ENCODE measurements at places on chromosomes 7 and 10. TPM values are rescaled to one million over a fixed set of nuclear protein-coding genes. Genes with fewer than 3 reads are reported as not detected.

DNA sequence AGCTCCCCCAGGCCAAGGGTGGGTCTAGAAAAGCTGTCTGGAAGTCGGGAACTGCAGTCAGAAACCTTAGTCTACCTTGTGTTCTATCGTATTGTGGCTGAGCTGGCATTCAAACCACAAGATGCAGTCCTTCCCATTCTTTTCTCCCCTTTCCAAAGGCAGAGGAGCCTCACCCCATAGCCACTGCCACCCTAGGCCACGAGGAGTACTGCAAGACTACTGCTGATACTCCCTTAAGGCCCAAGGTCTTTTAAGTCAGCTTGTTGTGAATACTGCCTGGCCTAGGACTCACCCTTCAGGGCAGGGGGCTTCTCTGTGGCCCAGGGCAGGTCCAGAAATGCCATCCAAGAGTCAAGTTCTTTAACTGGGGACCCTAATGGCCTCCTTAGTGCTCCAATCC lies 214.5 kb upstream of the CNTNAP2 start:
- DNase-seq, result no peak

DNA sequence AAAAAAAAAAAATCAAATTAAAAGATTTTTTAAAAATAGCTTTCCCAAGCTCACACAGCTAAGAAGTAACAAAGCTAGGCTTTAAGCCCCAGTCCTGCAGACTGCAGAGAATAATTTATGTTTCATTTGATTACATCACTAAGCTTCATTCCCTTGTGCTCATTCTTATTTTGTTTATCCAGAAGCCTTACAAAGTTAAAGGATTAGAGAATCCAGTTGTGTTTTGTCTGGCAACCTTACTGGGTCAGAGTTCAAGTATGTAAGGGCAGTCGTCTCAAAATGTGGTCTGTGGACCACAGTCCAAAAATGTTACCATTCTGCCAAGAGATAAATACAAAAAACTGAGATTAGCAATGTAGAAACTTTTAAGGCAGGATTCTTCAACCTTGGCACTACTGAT lies 32.1 kb upstream of the EZH2 start:
- DNase-seq, result no peak

DNA sequence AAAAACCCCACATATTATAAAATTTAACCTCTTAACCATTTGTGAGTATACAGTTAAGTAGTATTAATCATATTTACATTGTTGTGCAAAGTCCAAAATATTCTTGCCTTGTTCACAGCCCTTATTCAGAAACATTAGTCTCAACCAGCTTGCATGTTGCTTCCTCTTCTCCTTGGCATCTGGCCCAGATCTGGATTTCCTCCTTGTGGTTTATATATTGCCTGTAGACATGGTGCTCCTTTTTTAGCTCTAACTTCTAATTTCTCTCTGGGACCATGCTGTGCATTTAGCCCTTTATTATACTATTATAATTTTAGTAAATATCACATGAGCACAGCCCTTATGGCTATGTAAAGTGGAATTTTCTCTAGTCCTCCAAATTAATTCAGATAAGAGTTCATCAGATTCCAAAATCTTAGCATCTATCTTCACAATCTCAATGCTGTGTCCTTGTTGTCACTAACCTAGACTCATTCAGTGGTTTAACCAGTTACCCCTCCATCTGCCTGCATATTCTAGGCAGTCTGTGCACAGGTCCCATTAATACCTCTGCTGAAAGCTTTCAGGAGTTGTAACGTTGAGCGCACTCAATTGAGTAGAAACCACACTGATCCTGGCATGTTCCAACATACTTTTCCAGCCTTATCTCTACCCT lies 7.9 kb downstream of the CPED1 start:
- no peak for DNase-seq

Gene GARIN1A
- 6.1 TPM for total RNA-seq

DNA sequence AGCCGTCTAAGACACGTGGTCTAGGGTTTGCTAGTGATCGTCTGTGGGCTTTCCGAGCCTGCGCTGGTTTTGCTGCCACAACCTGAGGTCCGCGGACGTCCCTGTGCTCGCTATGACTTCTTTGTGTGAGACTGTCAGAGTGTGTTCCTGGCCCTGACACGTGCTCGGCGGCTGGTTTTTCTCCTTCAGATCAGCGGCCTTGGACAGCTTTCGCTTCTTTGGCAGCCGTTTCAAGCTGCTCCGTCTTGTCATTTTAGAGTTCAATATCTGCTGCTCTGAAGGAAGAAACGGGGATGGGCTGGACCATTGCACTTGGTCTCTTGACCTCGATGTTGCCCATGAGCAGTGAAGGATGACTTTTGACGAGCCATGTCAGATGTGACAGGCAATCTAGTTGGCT lies 147.3 kb downstream of the MGMT start:
- no peak for DNase-seq

GRCh38 chr10:92848037-92848440 lies 281 bp upstream of the EXOC6 start:
- DNase-seq, result no peak

DNA sequence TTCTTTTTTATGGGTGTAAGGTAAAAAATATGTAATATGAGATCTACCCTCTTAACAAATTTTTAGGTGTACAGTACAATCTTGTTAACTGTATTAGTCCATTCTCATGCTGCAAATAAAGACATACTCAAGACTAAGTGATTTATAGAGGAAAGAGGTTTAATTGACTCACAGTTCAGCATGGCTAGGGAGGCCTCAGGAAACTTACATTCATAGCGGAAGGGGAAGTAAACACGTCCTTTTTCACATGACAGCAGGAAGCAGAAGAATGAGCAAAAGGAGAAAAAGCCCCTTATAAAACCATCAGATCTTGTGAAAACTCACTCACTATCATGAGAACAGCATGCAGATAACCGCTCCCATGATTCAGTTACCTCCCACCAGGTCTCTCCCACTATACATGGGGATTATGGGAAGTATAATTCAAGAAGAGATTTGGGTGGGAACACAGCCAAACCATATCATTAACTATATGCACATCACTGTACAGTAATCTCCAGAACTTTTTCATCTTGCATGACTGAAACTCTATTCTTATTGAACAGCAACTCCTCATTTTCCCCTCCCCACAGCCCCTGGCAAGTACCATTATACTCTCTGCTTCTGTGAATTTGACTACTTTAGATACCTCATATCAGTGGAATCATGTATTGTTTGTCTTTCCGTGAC lies 127.4 kb downstream of the WNT2 start:
- DNase-seq, result no peak

DNA sequence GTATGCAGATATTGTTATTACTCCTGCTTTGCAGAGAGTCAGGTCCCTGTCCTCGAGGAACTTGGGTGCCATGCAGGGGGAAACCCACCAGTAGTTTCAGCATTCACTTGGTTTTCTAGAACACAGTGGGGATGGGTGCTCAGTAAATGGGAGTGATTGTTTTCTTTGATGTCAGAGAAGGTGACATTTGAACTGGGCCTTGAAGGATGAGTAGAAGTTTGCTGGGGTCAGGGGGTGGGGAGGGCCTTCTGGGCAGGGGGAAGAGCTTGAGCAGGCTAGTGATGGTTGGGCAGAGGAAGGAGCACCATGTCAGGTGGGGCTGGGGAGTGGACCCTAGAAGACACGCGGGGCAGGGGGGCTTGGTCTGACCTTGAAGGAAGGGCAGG lies 5.9 kb downstream of the ADAMTS14 start:
- no peak for DNase-seq

Gene MGAM2
- 0.12 TPM for total RNA-seq

Gene VIPR2
- total RNA-seq, result 10.4 TPM

DNA sequence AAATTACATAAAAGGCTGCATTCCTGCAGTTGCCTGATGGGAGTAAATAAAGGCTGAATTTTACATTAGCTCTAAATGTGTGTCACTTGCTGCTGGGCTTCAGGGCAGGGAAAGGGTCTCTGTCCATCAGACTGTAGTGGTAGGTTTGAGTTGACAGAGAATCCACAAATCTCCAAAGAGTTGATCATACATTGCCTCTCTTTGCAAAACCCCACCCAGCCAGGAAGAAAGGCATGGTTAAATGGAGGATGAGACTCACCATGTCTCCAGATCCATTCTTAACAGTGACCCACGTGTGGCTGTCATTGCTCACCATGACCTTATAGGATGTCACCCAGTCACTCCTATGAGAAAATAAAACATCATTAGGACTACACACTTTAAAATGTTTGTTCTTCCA lies 92.8 kb downstream of the CPXM2 start:
- no peak for DNase-seq

DNA sequence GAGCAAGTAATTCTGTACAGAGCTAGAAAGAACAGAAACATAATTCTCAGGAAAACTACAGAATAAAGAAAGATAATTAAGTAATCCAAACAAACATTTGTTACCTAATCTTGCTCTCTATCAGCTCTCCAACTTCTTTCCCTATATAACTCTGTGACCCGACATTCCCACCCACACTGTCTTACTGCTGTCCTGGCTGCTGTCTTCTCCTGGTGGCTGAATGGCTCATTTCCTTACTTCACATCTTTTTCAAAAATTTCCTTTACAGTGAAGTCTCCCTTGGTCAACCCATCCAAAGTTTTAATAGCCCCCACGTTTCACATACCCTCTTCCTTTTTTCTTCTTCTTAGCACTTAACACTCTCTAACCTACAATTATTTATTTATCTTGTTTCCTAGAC lies 64.0 kb downstream of the HYCC1 start:
- no peak for DNase-seq

Gene CALML3
- total RNA-seq, result not detected

GRCh38 chr7:48691788-48692187 lies 232.6 kb upstream of the CDC14C start:
- no peak for DNase-seq

Gene PPP3CB
- total RNA-seq, result 65.6 TPM

Gene UBE2D4
- 21.8 TPM for total RNA-seq

Gene BMPER
- total RNA-seq, result 14.0 TPM

Gene TRIM50
- not detected for total RNA-seq

- no peak for DNase-seq
Observed at GRCh38 chr7:45295222-45295621, 137.6 kb downstream of the RAMP3 start.

DNA sequence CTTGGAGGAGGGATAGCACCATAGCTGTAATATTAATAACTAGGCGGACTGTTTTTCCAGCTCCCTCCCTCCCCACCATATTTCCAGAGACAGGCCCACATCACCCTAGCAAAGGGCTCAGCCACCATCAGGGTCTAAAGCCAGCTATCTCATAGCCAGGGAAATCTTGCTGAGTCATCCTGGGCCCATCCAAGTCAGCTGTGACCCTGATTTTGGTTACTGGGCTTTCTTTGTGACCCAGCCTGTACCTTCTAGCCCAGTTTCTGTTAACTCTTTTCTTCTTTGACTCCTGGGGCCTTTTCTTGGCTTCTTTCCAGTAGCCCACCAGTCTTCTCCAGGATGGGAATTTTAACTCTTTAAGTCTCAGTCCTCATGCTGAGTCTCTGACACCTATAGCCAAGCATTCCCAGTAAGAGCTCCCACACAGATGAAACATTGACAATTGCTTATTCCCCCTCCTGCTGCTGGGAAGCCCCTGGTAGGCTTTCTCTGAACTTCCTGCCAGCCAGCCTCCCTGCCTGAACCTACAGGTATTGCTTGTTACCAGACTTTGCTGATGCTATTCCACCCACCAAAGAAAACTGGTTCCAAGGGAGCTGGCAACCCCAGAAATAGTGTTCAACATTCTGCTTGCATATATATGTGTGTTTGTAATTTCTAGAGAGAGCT lies 34.8 kb upstream of the ADO start:
- DNase-seq, result no peak

DNA sequence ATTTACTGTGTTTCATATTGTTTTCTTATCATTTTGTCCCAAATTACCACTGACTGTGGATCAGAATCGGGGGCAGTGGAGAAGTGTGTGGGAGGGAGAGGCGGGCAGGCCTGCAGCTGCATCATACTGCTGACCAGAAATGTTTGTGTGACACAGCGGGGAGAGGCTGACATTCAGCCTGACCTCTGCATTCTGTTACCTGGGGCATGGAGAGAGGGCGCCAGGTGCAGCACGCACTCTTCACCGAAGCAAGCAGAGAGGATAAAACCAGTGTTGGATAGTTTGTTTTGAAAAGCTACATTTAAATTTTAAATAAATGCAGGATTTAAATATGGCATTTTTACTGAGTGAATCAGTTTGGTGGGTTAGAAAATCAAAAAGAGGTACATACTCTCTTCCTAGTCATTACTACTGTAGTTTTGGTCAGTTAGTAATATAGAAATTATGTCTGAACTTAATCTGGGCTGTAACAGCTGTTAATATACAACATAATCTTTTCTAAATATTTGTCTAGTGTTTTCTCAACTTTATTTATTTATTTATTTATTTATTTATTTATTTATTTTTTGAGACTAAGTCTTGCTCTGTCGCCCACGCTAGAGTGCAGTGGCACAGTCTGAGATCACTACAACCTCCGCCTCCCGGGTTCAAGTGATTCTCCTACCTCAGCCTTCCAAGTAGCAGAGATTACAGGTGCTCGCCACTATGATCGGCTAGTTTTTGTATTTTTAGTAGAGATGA lies 8.8 kb upstream of the STMP1 start:
- no peak for DNase-seq

Gene RNF32
- total RNA-seq, result 0.72 TPM

- DNase-seq, result no peak
Observed at GRCh38 chr10:60466267-60467201, 76.9 kb upstream of the ANK3 start.

Gene MAGI2
- 17.9 TPM for total RNA-seq

- DNase-seq, result no peak
Observed at GRCh38 chr10:47405857-47406547, 21.9 kb upstream of the ZNF488 start.

GRCh38 chr7:155733582-155734444 lies 78.5 kb downstream of the SHH start:
- no peak for DNase-seq

Gene SPOCK2
- total RNA-seq, result 4.5 TPM

- DNase-seq, result no peak
Observed at GRCh38 chr7:41297166-41297565, 405.7 kb downstream of the INHBA start.

GRCh38 chr7:33262476-33262875 lies 133.1 kb downstream of the BBS9 start:
- no peak for DNase-seq

Gene BMPR1A
- 104 TPM for total RNA-seq

DNA sequence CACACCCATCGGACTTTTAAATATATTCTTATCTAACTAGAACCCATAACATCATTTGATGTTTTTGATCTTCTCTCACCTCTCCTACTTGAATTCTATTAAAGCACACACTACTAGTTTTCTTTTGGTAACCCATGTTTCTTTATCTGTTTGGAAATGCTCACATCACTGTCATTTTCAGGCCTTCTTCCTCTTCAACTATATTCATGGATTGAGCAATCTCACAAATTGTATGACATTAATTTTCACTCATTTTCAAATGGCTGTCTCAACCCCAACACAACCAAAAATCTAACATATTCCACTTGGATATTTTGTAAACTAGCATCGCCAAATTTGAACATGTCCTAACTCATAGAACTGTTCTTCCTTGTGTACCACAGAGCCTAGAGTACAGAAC lies 488.0 kb upstream of the SEMA3A start:
- DNase-seq, result no peak

DNA sequence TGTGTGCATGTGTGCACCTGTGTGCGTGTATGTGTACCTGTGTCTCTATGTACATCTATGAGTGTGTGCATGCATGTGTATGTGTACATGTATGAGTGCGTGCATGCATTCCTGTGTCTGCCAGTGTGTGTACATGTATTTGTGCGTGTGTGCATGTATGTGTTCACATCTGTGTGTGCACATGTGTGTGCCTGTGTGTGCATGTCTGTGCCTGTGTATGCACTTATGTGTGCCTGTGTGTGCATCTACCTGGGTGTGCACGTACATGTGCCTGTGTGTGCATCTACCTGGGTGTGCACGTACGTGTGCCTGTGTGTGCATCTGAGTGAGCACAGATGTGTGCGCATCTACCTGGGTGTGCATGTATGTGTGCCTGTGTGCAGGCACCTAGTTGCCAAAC lies 102.2 kb upstream of the DIP2C start:
- no peak for DNase-seq

Gene ACTR3C
- 5.2 TPM for total RNA-seq

Gene SLC18A3
- total RNA-seq, result not detected
